ENCODE measurements at places on chromosomes 16 and 17.
A peak's percentile ranks its signal among the peaks of the same experiment; 100 is the strongest.

- DNase-seq, result no peak
Observed at GRCh38 chr16:85767531-85767930, 16.6 kb upstream of the C16orf74 start.

DNA sequence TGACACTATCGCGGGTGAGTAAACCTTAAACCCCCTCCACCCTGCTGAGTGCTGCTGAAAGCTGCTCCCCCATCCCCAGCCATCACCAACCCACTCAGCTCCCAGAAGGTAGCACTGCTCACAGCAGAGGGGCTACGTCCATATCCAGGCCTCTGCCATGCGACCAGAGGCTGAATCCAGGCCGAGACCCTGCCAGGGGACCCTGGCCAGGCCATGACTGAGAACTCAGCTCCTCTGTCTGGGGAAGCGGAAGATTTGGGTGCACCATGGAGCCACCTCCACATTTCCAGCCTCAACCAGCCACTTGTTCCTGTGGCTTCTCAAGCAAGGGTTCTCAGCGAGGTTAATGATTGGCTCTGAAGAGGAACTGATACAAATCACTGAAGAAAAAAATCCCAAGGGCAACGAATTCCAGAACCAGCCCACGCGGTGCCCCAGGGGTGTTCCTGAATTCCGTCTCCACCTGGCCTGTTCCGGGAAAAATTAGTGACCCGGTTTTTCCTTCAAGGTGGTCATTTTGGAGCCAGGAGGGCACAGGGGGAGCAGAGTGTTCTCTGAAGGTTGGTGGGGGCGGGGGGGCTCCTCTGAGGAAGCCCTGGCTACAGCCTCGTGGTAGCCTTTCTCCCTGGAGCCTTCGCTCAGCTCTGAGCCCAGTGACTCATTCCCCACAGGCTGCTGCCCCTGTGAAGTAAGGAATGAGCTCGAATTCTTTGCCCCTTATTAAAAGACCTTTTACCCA, 9.3 kb upstream of the SLC16A5 start:
- DNase-seq, result no peak

DNA sequence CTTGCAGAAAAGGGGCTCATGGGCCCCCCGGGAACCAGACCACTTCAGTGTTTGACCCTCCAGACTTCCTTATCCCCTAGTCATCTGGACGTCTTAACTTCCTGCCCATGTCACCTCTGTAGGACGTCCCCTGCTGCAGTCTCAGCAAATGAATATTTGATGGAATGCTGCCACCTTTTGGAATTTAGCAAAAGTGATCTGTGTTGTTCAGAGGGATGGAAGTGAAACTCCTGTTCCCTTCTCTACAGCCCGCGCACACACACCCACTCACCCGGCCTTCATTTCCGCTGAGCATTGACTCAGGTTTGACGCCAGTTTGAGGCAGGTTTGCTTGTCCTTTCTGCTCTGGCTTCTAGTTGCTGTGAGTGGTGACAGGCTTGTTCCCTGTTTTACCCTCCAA, 507.2 kb upstream of the EEF2KMT start:
- DNase-seq, result no peak

- peak; percentile 90 for DNase-seq
Observed at GRCh38 chr16:17070882-17071592, 399.7 kb downstream of the XYLT1 start.

- DNase-seq, result no peak
Observed at GRCh38 chr17:10297691-10298090, 75.1 kb downstream of the MYH13 start.

- DNase-seq, result no peak
Observed at GRCh38 chr17:29874931-29875596, 55.0 kb downstream of the SSH2 start.

- DNase-seq, result no peak
Observed at GRCh38 chr16:55876854-55877253, 1.7 kb upstream of the CES5A start.

- no peak for DNase-seq
Observed at GRCh38 chr17:10702574-10702973, 5.2 kb downstream of the ADPRM start.

DNA sequence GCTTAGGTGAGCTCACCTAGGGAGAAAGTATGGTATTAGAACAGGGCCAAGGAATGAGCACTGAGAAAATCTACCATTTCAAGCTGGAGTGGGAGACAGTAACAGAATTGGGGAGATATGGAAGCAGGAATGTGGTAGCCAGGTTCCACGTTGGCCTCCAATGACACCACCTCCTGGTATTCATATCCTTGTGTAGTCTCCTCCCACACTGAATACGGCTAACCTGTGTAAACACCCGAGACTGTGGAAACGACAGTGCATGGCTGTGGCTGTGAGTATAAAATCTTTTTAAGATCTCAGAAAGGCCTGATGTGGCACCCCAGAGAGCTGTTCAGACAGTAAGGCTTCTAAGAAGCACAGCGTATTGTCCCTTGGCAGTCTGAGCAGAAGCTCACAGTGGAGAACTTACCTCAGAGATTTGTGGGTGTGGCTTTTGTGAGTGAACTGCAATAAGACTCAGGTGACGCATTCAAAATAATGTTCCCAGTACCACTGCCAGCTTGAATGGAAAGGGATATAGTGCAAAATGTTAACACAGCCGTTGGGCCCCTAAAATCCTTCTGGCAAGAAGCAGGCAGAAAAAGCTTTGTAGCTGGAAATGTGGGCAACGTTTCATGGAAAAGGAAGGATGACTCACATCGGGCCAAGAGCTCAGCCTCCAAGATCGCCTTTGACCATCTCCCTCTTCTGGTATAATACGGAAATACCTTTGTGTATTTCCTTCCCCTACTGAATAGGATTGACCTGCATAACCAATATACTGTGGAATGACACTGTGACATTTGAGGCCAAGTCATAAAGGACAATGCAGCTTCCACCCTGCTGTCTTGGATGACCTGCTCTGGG, 14.4 kb downstream of the SDR42E1 start:
- no peak for DNase-seq

DNA sequence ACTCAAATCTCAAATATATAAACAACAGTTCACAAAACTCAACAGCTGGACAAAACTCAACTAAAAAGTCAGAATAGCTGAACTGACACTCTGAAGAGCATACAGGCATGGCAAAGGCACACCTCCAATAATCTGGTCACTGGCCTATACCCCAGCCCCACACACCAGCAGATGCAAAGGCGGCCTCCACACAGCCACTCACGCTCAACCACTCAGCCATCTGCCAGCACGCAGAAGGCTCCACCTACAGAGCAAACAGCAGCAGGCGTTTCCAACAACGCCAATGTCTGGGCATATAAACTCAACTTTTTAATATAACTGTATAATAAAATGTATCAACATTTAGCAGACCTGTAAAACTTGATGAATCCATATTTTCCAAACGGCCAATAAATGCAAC, 17.2 kb downstream of the USP7 start:
- DNase-seq, result no peak

DNA sequence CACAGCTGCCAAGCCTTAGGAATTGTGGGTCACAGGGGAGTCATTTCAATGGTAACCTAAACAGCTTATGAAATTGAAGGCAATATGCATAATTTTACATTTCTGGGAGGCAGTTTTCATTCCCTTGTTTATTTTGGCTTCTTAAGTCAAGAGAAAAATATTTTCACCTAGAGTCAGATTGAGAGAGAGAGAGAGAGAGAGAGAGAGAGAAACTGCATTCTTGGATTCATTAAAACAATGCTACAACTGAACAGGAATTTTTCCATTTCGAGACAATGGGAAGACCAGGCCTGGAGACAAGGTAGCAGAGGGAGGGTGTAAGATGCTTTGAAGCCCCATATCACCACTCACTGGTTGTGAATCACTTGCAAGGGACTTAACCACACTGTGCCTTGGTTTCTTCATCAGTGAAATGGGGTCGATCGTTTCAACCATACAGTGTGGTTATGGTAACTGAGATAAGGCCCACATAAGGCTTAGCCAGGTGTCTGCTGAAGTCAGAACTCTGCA, 224.7 kb upstream of the IRX3 start:
- DNase-seq, result no peak

DNA sequence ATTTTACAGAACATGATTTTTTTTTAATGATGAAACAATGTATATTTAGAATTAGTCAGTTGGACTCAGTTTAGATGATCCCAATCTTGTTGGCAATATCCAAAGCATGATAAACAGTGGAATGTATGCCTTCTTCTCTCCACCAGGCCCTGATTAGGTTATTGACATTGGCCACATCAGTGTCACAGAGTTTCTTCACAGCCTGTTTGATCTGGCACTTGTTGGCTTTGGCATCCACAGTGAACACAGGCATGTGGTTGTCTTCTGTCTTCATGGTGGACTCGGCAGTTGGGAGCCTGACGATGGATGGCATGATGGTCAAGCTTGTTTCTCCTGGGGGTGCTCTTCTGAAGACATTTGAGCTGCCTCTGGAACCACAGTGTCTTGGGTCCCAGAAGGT, 317.5 kb downstream of the PMP22 start:
- DNase-seq, result no peak

DNA sequence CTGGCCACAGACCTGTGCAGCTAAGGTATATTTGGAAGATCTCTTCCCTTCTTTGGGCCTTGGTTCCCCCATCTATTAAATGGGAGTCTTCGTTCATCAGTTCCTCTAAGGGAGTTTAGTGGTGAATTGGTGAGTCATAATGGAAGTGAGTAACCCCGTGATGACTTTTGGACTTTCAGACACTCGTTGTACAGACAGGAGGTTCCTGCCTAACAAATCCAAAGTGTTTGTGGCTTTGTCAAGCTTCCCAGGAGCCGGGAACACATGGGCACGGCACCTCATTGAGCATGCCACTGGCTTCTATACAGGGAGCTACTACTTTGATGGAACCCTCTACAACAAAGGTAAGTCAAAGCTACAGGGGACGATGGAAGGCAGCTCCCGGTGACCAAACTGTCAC, 40.4 kb downstream of the WSCD1 start:
- DNase-seq, result no peak

- DNase-seq, result peak; percentile 75
Observed at GRCh38 chr17:17001874-17002520, 30.1 kb upstream of the TNFRSF13B start.

GRCh38 chr17:40323391-40324381, 14.7 kb downstream of the RARA start:
- peak; percentile 82 for DNase-seq

DNA sequence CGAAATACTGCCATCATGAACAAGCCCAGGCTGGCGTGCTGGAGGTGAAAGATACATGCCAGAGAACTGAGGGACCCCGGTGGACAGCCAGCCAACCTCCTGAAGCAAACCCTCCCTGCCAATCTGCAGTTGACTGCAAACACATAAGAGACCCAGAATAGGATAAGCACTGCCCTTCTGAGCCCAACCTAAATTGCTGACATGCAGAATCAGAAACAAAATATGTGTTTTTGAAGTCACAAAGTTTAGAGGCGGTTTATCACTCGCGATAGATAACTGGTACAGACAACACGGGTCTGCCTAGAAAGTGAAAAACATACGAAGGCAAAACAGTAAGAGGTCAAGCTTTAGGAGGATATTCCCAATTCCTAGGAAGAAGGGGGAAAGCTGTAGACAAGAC, 14.6 kb downstream of the TOX3 start:
- DNase-seq, result no peak

GRCh38 chr16:19269098-19269497, 16.4 kb upstream of the CLEC19A start:
- DNase-seq, result no peak

- peak; percentile 38 for DNase-seq
Observed at GRCh38 chr17:64061178-64061898, 40.9 kb upstream of the ICAM2 start.

GRCh38 chr17:10294180-10294579, 78.6 kb downstream of the MYH13 start:
- no peak for DNase-seq

GRCh38 chr16:3908951-3909437, 28.5 kb upstream of the CREBBP start:
- DNase-seq, result no peak

- DNase-seq, result no peak
Observed at GRCh38 chr17:68097161-68097805, 61.7 kb downstream of the KPNA2 start.

- DNase-seq, result no peak
Observed at GRCh38 chr16:58276346-58276951, 18.4 kb downstream of the PRSS54 start.

- no peak for DNase-seq
Observed at GRCh38 chr16:14203166-14203565, 132.0 kb downstream of the MRTFB start.

- DNase-seq, result no peak
Observed at GRCh38 chr16:1909561-1910231, 8.5 kb downstream of the HS3ST6 start.

Data from CD4-positive, alpha-beta T cell treated with Interleukin-2 at 100 ng/mL for 4 hours (primary cell).